ENCODE measurements at places on chromosomes 5 and 9.
A peak's percentile ranks its signal among the peaks of the same experiment; 100 is the strongest.

GRCh38 chr5:151773951-151774350 is 2.2 kb downstream of the G3BP1 start:
- no peak for DNase-seq

- DNase-seq: no peak
Measured at GRCh38 chr5:52727576-52727975, 60.1 kb upstream of the ITGA1 start.

- DNase-seq: no peak
Measured at GRCh38 chr9:105959531-105959930, 265.2 kb downstream of the TMEM38B start.

DNA sequence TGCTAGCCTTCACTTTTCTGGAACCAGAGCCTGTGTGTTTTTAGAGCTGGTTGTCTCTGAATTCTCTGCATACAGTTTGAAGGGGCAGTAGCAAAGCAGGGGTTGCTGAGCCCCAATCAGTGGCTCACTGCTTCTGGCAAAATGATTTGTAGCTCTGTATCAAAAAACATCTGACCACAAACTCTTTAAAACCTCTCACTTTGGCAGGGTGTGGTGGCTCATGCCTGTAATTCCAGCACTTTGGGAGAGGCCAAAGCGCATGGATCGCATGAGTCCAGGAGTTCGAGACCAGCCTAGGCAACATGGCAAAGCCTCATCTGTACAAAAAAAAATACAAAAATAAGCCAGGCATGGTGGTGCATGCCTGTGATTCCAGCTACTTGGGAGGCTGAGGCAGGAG is 28.3 kb upstream of the APC start:
- DNase-seq: no peak

GRCh38 chr9:4306066-4306776 is 6.4 kb upstream of the GLIS3 start:
- no peak for DNase-seq

DNA sequence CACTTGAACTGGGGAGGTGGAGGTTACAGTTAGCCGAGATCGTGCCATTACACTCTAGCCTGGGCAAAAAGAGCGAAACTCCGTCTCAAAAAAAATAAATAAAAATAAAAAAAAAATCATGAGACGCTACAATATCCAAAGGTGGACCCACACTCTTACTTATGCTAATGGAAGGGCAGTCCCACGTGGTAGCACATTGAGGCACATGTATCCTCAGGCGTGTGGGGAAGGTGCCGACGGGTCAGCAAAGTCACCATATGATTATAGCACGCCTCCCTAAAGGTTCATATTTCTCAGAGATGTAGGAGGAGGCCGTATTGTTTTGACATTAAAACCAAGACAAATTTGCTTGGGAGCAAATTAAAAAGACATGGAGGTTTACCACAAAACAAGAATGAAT is 201.6 kb downstream of the LRRC70 start:
- no peak for DNase-seq

GRCh38 chr9:92746567-92747458 is 17.8 kb downstream of the BICD2 start:
- DNase-seq: no peak

DNA sequence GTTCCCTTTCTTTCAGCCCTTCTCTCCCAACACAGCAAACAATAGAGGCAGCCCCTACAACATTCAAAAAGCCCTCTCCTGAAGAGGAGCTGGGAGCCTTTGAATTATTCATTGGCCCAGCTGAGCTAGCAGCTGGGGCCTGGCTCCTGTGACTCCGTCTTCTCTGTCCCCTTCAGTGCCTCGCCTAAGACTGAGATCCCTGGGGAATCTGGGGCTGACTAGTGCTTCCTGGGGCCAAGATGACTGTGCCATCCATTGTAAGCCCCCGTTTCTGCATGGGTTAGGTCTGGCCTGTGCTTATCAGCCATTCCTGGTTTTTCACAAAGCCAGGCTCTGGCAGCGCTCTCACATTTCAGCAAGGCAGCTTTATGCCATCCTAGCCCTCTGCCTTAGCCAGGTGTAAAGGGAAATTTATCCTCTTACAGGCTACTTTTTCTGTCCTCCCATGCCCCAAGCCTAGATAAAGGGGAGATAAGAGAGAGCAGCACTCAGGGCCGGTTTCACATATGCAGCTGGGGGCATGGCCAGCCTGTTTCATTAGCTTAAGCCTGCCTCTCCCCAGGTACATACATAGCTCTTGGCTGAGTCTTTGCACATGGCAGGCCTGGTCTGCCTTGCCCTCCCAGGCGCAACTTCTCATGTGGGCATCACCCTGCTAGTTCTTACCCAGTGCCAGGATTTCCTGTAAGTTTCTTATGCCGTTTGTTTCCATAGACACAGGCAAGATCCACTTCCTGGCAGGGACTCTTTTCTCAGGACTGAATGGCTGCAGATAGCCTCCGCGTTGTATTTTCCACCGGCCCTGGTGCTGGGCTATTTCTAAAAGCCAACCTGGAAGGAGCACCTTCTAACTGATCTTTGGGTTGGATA is 15.8 kb downstream of the PTPA start:
- DNase-seq: no peak

DNA sequence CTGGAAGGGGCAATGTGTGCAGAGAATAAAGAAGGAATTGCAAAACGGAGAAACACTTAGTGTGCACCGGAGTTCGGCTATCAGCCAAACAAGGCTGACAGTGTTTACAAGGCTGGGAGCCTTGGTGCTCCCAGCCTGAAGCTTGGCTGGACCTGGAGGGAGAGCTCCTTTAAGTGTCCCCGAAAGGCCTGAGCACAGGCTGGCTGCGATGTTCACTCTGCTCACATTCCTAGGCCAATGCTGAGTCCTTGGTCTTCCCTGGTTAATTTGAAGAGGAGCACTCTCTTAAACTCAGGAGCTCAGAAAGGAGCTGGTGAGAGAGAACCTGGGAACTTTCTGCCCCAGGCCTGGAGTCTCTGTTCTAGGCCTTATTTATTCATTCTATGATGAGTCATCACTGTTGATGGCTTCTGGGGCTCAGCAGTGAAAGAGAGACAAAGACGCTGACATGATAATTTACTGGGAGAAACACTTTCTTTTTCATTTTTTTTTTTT is 88.6 kb upstream of the MYO10 start:
- no peak for DNase-seq

DNA sequence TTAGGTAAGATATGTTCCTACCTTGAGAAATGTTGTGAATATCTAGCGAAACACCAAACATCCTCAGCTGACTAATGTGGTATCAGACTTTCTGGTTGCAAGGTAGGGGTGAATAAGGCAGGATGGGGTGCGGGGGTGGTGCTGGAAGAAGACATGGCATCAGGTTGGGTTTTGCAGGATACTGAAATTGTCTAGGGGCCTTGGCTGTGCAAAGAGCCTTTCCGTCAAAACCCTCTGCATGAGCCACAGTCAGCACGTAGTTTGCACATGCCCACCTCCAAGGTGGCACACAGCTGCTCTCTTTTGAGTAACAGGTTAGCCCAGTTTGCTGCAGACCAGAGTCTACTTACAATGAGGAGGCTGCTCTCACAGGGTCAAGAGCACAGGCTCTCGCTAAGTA is 42.0 kb downstream of the SFXN1 start:
- no peak for DNase-seq

- no peak for DNase-seq
Measured at GRCh38 chr5:62343428-62343827, 37.4 kb downstream of the KIF2A start.

DNA sequence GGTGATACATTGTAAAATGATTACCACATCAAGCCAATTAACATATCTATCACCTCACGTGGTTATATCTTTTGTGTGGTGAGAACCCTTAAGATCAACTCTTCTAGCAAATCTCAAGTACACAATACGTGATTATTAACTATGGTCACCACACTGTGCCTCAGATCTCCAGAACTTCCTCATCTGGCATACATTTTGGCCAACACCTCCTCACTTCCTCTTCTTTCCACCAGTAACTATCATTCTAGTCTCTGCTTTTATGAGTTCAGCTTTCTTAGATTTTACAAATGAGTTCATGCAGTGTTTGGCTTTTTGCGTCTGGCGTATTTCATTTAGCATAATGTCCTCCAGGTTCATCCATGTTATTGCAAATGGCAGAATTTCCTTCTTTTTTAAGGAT is 35.8 kb downstream of the PRKACG start:
- no peak for DNase-seq

DNA sequence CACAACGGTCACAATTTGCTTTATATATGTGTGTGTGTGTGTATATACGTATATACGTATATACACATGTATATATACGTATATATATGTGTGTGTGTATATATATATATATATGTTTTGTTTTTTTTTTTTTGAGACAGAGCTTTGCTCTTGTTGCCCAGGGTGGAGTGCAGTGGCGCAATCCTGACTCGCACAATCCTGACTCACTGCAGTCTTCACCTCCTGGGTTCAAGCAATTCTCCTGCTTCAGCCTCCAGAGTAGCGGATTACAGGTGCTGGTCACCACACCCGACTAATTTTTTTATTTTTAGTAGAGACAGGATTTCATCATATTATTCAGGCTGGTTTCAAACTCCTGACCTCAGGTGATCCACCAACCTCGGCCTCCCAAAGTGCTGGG is 3.1 kb downstream of the RNF38 start:
- no peak for DNase-seq

GRCh38 chr5:164119806-164120447 is 614.5 kb downstream of the MAT2B start:
- DNase-seq: no peak

DNA sequence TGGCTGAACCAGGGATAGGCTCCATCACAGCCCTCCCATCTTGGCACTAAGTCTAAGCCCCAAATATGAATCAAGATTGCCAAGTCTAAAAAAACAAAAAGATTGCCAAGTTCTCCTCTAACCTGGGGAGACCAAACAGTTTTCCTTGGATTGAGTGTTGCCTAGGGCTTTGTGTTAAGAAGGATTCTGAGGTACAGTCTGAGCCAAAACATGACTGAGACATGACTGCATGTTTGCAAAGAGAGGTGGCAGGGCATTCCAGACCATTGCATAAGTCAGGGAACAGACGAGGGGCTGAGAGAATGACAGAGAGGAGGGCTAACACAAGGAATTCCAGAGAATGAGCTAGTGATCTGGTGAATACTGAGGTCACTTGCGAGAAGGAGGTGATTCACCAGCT is 11.4 kb downstream of the LAMC3 start:
- no peak for DNase-seq

DNA sequence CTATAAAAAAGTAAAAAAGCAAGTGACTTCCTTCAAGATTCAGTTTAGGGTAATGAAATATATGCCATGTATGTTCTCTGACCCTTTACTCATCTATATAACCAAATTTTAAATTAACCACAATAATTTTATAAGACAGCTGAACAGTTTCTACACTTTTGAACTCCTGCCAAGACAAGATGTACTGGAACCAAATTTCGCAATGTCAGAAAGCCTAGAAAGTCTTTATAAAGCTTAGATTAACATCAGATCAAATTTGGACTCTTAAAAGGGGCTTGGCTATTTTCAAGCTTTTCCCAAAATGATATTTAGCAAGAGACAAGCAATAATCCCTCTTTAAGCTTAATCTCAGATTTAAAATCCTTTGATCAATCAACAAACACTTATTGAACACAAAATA is 362.6 kb downstream of the PTPRD start:
- DNase-seq: no peak

DNA sequence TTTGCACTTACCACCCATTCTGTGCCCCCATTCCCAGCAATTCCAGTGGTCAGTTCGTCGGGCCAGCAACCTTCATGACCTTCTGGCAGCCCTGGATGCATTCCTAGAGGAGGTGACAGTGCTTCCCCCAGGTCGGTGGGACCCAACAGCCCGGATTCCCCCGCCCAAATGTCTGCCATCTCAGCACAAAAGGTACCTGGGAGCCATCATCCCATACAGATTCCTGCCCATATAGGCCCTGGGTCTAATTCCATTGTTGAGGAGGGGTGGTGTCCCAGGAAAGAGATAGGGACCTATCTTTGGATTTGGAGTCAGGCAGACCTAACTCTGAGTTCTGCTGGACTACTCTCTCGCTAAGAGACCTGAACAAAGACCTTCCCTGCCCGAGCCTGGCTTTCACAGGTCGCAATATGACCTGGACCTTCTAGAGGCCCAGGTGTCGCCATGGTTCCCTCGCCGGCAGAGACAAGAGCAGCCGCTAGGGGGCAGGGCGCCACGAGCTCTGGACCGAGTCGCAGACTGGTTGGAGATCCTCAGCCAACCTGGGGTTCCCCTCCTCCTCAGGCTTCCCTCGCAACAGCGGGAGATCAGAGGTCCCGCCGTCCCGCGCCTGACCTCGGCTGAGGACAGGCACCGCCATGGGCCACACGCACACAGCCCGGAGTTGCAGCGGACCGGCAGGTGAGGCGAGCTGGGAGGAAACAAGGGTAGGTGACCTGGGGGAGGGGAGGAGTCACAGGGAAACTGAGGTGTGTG is 3.1 kb downstream of the SLC4A9 start:
- DNase-seq: peak; percentile 86

GRCh38 chr9:96126321-96126881 is 175.6 kb downstream of the HSD17B3 start:
- no peak for DNase-seq

- DNase-seq: no peak
Measured at GRCh38 chr9:7342736-7343135, 456.8 kb downstream of the DMAC1 start.

- DNase-seq: no peak
Measured at GRCh38 chr9:127794001-127794791, 8.4 kb downstream of the CDK9 start.

- DNase-seq: no peak
Measured at GRCh38 chr5:178671602-178672144, 44.8 kb upstream of the CLK4 start.

DNA sequence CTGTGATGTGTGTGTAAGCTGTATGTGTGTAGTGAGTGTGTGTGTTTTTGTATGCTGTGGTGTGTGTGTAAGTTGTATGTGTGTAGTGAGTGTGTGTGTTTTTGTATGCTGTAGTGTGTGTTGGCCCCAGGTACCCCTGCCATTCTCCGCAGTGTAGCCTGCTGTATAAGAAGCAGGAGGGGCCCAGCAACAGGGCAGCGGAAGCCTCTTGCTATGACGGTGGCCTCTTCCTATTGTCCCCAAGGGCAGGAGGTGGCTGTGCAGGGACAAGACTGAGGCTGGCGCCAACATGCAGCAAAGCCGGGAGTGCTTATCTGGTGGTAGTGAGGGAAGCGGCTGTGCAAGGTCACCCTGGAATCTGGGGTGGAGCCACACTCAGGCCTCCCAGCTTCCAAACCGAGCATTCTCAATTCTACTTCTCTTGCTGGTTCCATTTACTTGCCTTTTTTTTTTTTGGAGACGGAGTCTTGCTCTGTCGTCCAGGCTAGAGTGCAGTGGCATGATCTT is 5.1 kb downstream of the SPAAR start:
- DNase-seq: no peak

DNA sequence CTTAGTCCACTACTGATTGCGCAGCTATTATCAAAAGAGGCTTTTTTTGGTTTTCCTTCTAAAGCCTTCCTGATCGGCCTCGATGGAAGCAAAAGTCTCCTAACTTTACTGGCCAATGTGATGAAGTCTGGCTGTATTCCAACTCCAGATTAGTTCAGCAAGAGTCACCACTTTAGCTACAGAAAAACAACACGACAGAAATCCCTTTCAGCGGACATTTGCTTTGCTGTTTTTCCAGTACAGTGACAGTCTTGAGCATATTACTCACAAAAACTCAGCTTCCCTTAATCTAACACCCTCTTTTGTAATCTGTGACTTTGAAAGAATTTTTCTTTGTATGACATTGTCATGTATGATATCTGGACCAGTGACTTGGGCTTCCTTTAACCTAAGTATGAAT is 95.7 kb downstream of the HOMER1 start:
- DNase-seq: no peak
